ENCODE measurements at places on chromosomes 16 and 17.

GRCh38 chr16:75247249-75247648 lies 4.2 kb downstream of the BCAR1 start:
- no peak for DNase-seq

- DNase-seq = no peak
Observed at GRCh38 chr16:74607310-74607961, 522 bp upstream of the GLG1 start.

GRCh38 chr16:19991614-19992013 lies 82.1 kb downstream of the GPR139 start:
- no peak for DNase-seq

DNA sequence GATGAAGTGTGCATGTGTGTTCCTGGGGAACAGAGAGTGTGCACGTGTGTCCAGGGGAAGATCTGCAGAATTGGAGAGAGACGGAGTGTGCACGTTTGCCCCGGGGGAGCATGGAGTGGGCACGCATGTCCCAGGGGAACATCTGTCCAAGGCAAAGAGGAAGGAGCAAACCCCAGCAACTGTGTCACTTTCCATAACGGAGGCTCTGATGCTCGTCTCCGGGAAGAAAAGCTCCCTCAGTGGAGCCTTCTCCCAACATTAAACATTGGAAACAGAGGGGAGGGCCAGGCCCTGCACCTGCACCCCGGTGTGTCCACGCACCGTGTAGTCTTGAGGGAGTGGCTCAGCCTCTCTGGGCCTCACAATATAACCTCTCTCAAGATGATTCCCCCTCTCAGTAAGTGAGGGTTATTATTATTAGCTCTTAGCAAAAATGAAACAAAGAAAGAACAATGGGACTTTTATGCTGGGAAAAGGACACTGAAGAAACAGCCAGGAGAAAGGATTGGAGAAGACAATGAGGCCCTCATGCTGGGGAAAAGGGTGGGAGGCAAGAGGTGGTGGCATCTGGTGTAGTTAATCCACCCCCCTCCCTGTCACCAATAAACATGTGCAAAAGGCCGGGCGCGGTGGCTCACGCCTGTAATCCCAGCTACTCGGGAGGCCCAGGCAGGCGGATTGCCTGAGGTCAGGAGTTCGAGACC lies 7.6 kb downstream of the RAB40B start:
- no peak for DNase-seq

- DNase-seq = no peak
Observed at GRCh38 chr17:40961591-40961990, 5.2 kb downstream of the KRT39 start.

- DNase-seq = no peak
Observed at GRCh38 chr16:89042711-89043551, 50.7 kb upstream of the ACSF3 start.

DNA sequence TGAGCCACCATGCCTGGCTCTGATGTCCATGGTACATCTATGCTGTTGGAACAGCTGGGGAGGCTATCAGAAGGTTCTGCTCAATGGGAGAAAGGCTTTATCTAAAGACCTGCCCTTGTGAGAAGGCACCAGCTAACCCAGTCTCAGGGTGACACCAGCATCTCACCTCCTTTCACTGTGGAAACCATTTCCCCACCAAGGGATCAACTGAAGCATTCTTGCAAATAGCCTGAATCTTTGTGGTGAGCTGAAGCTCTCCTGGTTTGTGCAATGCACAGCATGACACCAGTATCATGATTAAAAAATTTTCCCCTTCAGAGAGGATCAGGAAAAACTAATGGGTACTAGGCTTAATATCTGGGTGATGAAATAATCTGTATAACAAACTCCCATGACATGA lies 5.1 kb downstream of the CCL18 start:
- no peak for DNase-seq

DNA sequence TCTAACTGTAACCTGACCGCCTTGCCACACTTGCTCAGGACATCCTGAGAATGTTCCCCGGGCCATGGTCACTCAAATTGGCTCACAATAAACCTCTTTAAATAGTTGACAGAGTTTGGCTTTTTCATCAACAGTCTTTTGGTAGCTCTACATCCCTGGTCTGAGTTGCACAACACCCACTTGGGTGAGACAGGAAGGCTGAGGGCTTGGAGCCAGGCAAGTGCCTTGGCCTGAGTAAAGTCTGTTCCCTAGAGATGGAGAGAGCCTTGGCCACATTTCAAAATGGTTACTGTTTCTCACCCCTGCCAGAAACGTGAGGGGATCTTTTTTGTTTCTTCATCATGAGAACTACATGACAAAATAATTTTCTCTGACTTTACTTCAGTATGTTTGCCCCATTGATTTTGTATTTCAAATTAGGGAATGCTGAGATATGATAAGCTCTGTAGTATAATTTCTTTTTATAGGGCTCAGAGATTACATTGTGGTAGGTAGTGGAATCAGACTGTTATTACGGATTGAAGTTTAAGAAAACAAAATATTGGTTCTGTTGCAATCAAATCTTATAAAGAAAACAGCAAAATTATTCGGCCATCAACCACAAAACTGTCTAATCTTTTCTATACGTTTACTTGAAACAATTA lies 53.9 kb upstream of the NETO2 start:
- DNase-seq = no peak

DNA sequence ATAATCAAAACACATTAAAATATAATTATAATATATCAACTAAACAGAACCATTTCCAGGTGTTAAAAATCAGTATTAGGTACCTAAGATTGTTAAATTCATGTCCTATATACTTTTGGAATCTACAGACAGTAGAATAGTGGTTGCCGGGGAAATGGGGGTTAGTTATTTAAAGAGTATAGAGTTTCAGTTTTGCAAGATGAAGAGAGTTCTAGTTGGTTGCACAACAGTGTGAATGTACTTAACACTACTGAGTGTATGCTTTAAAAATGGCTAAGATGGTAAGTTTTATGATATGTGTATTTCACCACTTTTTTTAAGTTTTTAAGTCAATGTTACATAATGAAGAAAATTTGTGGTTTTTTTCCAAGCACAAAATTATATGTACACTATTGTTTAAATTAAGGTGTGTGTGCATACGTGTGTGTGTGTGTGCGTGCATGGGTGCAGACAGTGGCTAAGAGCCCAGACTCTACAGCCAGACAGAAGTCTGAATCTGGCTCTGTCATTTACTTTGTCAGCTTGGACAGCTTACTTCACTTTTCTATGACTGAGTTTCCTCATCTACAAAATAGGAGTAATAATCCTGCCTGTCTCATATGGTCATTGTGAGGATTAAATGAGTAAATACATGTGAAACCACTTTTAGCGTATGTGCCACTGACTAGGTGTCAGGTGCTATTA lies 25.3 kb upstream of the PHAF1 start:
- DNase-seq = no peak

DNA sequence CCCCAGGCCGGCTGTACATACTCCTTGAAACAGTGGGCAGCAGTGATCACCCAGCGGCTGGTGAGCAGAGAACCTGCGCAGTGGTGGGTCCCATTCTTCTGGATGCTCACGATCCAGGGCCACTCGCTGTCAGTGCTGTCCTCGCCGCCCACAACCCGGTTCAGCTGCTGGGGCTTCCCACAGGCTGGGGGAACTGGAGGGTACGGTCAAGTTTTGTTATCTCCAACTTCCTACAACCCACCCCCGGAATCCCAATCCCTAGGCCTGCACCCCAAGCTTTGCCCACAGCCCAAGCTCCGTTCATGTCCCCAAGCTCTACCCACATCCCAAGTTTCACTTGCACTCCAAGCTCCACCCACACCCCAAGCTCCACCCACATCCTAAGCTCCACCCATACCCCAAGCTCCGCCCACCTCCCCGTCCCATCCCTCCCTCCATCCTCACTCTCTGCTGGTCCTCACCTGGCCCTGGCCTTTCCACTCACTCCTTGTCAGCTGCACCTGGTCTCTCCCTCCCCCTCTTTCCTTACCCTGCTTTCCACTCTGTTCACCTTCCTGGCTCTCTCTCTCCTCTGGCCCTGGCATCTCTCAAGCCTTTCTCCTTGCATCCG lies 1.8 kb downstream of the PRSS22 start:
- DNase-seq = no peak

DNA sequence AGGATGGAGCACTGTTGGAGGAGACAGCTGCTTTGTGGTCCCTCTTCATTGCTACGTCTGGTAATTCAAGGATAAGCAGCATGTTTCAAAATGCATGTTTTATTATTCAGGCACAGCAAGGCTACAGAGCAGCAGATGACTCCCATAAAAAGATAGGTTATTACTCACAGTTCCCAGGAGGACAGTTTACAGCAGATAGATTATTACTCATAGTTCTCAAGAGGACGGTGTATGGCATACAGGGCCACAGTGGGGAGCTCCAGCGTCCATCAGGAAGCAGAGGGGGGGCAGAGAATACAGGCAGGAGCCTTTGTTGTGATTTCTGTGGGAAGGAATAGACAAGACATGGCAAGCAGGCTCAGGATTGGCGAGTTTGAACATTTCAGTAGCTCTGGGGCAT lies 72.9 kb downstream of the DNAH9 start:
- DNase-seq = no peak

- no peak for DNase-seq
Observed at GRCh38 chr16:78437352-78437968, 338.0 kb downstream of the WWOX start.

DNA sequence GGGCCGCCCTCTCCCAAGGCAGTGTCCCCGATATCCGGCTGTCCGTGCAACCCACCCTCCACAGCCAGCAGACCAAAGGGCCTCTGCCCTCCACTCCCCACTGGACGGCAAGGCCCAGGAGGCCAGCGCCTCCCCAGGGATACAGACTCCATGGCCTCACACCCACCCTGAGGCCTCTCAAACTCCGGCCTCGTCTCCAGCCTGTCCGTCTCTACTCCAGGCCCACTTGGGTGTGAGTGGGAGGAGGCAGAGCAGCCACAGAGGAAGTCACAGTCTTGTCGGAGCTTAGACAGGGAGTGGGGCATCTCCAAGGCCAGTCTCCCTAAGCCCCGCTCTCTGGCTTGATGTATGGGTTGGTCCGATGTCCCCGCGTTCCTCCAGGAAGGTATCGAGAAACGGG lies 73.3 kb downstream of the SRCIN1 start:
- DNase-seq = no peak

GRCh38 chr16:4376126-4376892 lies 4.7 kb downstream of the VASN start:
- no peak for DNase-seq

DNA sequence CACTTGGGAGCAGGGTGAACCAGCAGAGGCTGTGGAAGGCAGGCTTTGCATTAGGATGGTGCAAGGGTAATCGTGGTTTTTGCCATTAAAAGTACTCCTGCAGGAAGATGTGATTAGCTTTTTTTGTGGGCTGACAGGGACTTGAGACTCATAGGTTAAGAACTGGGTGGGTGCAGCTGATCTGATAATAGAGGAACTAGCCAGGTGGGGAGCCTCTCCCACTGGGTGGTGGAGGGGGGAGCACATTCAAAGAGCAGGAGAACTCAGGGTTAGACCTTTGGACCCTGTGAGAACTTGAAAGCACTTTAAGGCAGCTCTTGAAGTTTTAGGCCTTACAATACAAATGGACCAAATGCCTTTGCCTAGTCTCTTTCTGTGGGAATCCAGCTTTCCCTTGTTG lies 32.4 kb downstream of the CCL4 start:
- no peak for DNase-seq

GRCh38 chr17:59456428-59456827 lies 109.0 kb upstream of the DHX40 start:
- DNase-seq = no peak

GRCh38 chr17:50956409-50956749 lies 90.2 kb upstream of the TOB1 start:
- DNase-seq = no peak

DNA sequence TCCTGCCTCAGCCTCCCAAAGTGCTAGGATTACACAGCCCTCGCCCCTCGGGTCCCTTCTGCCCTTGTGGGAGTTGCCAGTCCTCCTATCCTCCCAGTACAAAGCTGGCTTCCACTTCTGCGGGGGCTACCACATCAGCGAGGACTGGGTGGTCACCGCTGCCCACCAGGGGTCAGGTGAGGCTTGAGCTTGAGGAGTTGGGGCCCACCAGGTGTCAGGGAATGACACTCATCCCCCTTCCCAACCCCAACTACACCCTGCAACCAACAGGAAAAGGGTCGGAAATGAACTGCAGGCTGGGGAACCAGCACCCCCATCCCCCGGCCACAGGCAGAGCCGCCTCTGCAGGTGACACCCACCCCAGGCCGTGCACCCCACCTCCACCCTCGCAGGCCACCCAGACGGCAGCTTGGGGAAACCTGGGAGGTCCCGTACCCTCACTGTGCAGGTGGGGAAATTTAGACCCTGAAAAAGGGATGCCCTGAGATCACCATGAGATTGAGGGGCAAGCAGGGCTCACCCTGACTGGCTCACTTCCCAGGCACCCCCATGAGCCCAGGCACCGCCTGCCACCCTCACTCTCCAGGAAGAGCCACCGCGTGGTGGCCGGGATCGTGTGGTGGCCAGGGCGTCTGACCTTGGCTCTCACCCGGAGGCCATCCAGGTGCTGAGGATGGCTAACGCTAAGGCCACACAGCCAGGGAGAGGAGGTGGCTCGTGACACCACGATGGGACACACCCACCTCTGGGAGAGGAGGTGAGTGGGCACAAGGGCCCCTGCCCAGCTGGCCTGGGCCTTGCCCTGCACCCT lies 8.0 kb downstream of the CTRB1 start:
- DNase-seq = no peak

DNA sequence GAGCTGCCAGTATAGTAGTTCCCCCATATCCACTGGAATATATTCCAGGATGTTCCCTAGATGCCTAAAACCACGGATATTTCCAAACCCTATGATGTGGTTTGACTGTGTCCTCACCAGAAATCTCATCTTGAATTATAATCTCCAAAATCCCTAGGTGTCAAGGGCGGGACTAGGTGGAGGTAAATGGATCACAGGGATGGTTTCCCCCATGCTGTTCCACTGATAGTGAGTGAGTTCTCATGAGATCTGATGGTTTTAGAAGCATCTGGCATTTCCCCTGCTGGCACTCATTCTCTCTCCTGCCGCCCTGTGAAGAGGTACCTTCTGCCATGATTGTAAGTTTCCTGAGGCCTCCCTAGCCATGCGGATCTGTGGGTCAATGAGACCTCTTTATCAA lies 168.6 kb downstream of the MAF start:
- no peak for DNase-seq

DNA sequence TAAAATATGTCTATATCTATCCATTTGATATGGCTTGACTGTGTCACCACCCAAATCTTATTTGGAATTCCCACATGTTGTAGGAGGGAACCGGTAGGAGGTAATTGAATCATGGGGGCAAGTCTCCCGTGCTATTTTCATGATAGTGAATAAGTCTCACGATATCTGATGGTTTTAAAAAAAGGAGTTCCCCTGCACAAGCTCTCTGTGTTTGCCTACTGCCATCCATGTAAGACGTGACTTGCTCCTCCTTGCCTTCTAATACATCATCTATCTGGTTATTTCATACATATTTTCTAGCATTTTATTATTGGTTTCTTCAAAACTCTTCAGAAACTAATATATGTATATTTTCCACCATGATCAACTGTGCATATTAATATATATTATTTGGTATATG lies 57.3 kb upstream of the AMZ2 start:
- no peak for DNase-seq

All from stimulated activated CD4-positive, alpha-beta T cell treated with anti-CD3 and anti-CD28 coated beads, TNF-alpha, amount 100 ng/mL, for 48 hours (primary cell).